Neural crest cell (in vitro differentiated cells): ENCODE measurements at places on chromosomes 13 and 19. TPM values are rescaled to one million over a fixed set of nuclear protein-coding genes. Genes with fewer than 3 reads are reported as not detected.

Gene CRB3
- total RNA-seq: not detected in 2 replicates

GRCh38 chr13:78045916-78046315, 127.3 kb upstream of the EDNRB start:
- peaks cover 5% of the 10 kb centered on the region for H3K4me1 ChIP-seq
- H3K27me3 ChIP-seq: no peaks in the 10 kb centered on the region
- no peak for DNase-seq
- no peaks in the 10 kb centered on the region for H3K36me3 ChIP-seq

GRCh38 chr13:51905787-51906186, 44.0 kb downstream of the CCDC70 start:
- no peaks in the 10 kb centered on the region for H3K36me3 ChIP-seq
- peaks cover 5% of the 10 kb centered on the region for H3K4me1 ChIP-seq
- H3K27me3 ChIP-seq: no peaks in the 10 kb centered on the region
- no peak for DNase-seq
- H3K27ac ChIP-seq: no peak overlapping the region
- H3K4me3 ChIP-seq: no peak overlapping the region

- peaks cover 60% of the 10 kb centered on the region for H3K4me1 ChIP-seq
- peak overlapping the region; percentile 98 for H3K27ac ChIP-seq
- H3K4me3 ChIP-seq: peak overlapping the region; percentile 91
- peak; percentile 11 for DNase-seq
These were observed 1.3 kb downstream of the FARP1 start for GRCh38 chr13:98144027-98144741.

GRCh38 chr13:95236774-95237173, 64.5 kb downstream of the ABCC4 start:
- no peaks in the 10 kb centered on the region for H3K27me3 ChIP-seq
- peak overlapping the region; percentile 68 for H3K27ac ChIP-seq
- peaks cover 8% of the 10 kb centered on the region for H3K36me3 ChIP-seq
- H3K4me1 ChIP-seq: peaks cover 8% of the 10 kb centered on the region
- no peak for DNase-seq

Gene NKG7
- not detected in 2 replicates for total RNA-seq

- H3K36me3 ChIP-seq: peaks cover 31% of the 10 kb centered on the region
- H3K4me1 ChIP-seq: peaks cover 14% of the 10 kb centered on the region
- no peak overlapping the region for H3K27ac ChIP-seq
- DNase-seq: no peak
- H3K27me3 ChIP-seq: no peaks in the 10 kb centered on the region
- H3K4me3 ChIP-seq: no peak overlapping the region
These were observed 7.5 kb downstream of the ZNF320 start for GRCh38 chr19:52889931-52890330.

Gene VAV1
- total RNA-seq: not detected in 2 replicates

GRCh38 chr13:62997038-62997599, 1581.5 kb upstream of the PCDH20 start:
- H3K36me3 ChIP-seq: no peaks in the 10 kb centered on the region
- DNase-seq: no peak
- no peak overlapping the region for H3K27ac ChIP-seq
- H3K4me3 ChIP-seq: no peak overlapping the region

- no peak overlapping the region for H3K27ac ChIP-seq
- no peak overlapping the region for H3K4me3 ChIP-seq
- H3K36me3 ChIP-seq: peaks cover 3% of the 10 kb centered on the region
- H3K4me1 ChIP-seq: peaks cover 65% of the 10 kb centered on the region
- H3K27me3 ChIP-seq: no peaks in the 10 kb centered on the region
- no peak for DNase-seq
These were observed 23.1 kb upstream of the SPRY2 start for GRCh38 chr13:80363890-80364503.

DNA sequence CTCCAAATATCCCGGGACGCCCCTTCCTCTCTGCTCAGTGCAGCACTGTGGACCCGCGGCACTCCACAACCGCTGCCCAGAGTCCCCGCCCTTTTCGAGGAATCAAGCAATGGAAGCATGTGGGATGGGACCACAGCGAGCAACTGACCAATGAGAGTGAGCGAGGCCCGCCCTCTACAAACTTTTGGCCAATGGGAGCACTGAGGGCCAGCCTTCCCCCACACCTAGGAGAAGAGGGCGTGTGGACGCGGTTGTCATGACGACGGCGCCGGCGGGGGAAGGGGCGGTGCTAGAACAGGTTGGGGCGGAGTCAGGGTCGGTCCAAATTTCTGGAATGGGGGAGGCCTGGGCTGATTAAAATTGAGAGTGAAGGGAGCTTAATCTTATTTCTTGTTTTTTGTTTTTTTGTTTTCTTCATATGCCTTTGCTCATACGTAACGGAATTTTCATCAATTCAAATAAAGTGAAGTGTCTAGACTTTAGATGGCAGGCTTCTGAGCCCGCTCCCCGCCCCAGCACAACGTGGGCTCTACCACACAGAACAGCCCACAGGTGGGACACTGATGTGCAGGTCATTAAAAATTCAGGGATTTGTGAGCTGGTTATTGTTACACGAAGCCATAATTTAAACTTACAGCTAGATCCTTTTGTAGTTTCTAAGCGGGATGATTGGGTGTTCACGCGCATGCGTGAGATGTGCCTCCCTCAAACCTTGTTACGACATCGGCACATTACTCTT, at the start of gene DNAAF3:
TSS of gene DNAAF3 (minus strand) at position 84 of the 739 bp plus-strand sequence. CDS start 200 bp downstream, outside the sequence.
- H3K27ac ChIP-seq: peak within 1 kb of the TSS; percentile 95
- H3K4me1 ChIP-seq: peaks cover 11% of the 10 kb centered on the region
- DNase-seq: peak; percentile 99
- H3K27me3 ChIP-seq: peaks cover 60% of the 10 kb centered on the region

- peak overlapping the region; percentile 84 for H3K27ac ChIP-seq
- H3K4me3 ChIP-seq: peak overlapping the region; percentile 93
- peak; percentile 3 for DNase-seq
- peaks cover 31% of the 10 kb centered on the region for H3K4me1 ChIP-seq
These were observed 132.8 kb upstream of the MYO16 start for GRCh38 chr13:108496362-108497210.

DNA sequence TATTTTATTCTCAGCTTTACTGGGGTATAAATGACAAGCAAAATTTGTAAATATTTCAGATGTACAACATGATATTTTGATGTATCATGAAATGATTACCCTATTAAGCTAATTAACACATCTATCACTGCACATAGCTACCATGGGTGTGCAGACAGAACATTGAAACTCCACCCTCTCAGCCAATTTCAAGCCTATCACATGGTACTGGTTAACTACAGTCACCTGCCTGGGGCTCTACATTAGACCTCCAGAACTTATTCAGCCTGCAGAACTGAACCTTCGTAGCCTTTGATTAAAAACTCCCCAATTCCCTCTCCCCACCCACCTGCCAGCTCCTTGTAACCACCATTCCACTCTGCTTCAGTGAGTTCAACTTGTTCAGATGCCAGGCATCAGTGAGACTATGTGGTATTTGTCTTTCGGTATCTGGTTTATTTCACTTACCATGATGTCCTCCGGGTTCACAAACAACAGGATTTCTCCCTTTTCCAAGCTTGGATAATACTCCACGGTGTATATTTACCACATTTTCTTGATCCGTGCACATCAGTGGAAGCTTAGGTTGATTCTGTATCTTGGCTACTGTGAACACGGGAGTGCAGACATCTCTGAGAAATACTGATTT, 19.2 kb downstream of the RAB20 start:
- peaks cover 5% of the 10 kb centered on the region for H3K36me3 ChIP-seq
- no peak for DNase-seq
- no peak overlapping the region for H3K27ac ChIP-seq
- H3K4me3 ChIP-seq: no peak overlapping the region

Gene ZNF729
- not detected in 2 replicates for total RNA-seq

- no peaks in the 10 kb centered on the region for H3K36me3 ChIP-seq
- H3K4me3 ChIP-seq: no peak overlapping the region
- no peak overlapping the region for H3K27ac ChIP-seq
- no peak for DNase-seq
- no peaks in the 10 kb centered on the region for H3K27me3 ChIP-seq
- no peaks in the 10 kb centered on the region for H3K4me1 ChIP-seq
These were observed 351.4 kb downstream of the KCNRG start for GRCh38 chr13:50366488-50367174.

GRCh38 chr13:97761796-97762540, 191.5 kb upstream of the IPO5 start:
- no peak overlapping the region for H3K27ac ChIP-seq
- H3K4me1 ChIP-seq: no peaks in the 10 kb centered on the region
- H3K4me3 ChIP-seq: no peak overlapping the region
- no peaks in the 10 kb centered on the region for H3K36me3 ChIP-seq
- DNase-seq: no peak

GRCh38 chr13:95298169-95298965, 2.9 kb downstream of the ABCC4 start:
- peaks cover 3% of the 10 kb centered on the region for H3K36me3 ChIP-seq
- DNase-seq: no peak

DNA sequence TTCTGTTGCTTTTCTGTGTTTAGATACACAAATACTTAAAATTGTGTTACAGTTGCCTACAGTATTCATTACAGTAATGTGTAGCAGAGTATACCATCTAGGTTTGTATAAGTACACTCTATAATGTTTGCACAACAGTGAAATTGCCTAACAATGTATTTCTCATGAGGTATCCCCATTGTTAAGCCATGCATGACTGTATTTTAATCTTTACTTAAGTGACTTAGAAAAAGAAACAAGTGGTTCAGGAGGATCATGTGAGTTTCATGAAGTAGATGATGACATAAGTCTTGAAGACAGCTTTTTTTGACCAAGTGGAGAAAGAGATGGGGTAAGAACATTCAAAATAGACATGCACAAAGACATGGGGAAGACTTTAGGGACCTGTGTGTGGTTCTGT, 8.4 kb upstream of the KCTD4 start:
- H3K4me1 ChIP-seq: no peaks in the 10 kb centered on the region
- no peak overlapping the region for H3K4me3 ChIP-seq

DNA sequence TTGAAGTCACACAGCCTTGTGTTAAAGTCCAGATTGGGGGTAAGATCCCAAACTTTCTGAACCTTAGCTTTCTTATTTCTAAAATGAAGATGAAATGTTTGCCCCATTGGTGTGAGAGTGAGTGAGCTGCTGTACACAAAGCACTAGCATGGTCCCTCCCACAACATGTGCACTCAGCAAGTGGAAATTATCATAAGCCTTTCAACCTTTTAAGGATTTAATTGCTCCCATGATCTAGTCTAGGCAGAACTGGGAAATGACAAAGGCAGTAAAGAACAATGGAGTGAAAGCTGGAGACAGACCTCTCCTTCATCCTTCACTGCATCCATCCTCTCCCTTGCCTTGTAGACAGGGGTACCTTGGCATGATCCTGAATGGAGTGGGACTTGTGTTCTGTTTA, 76.0 kb upstream of the GPR12 start:
- H3K4me1 ChIP-seq: peaks cover 3% of the 10 kb centered on the region
- DNase-seq: no peak
- H3K4me3 ChIP-seq: no peak overlapping the region
- H3K36me3 ChIP-seq: peaks cover 2% of the 10 kb centered on the region

- no peak overlapping the region for H3K4me3 ChIP-seq
- no peak overlapping the region for H3K27ac ChIP-seq
- no peaks in the 10 kb centered on the region for H3K27me3 ChIP-seq
- no peak for DNase-seq
- no peaks in the 10 kb centered on the region for H3K4me1 ChIP-seq
These were observed 414.1 kb upstream of the SLITRK1 start for GRCh38 chr13:84296401-84296800.

GRCh38 chr13:96546463-96546862, 447.8 kb downstream of the OXGR1 start:
- H3K27me3 ChIP-seq: peaks cover 4% of the 10 kb centered on the region
- DNase-seq: no peak
- H3K27ac ChIP-seq: no peak overlapping the region
- no peaks in the 10 kb centered on the region for H3K36me3 ChIP-seq
- H3K4me3 ChIP-seq: no peak overlapping the region

GRCh38 chr13:110306960-110307766, at the start of the genes COL4A1 and COL4A2:
COL4A1 (minus strand) TSS chr13:110307157; CDS start chr13:110307027, 130 bp downstream.
COL4A2 (plus strand) TSS chr13:110307284; CDS start chr13:110307904, 620 bp downstream.
- peak; percentile 52 for DNase-seq
- no peaks in the 10 kb centered on the region for H3K36me3 ChIP-seq
- H3K4me1 ChIP-seq: peaks cover 32% of the 10 kb centered on the region

Gene ZNF540
- 1.0 and 1.3 TPM in 2 replicates for total RNA-seq

DNA sequence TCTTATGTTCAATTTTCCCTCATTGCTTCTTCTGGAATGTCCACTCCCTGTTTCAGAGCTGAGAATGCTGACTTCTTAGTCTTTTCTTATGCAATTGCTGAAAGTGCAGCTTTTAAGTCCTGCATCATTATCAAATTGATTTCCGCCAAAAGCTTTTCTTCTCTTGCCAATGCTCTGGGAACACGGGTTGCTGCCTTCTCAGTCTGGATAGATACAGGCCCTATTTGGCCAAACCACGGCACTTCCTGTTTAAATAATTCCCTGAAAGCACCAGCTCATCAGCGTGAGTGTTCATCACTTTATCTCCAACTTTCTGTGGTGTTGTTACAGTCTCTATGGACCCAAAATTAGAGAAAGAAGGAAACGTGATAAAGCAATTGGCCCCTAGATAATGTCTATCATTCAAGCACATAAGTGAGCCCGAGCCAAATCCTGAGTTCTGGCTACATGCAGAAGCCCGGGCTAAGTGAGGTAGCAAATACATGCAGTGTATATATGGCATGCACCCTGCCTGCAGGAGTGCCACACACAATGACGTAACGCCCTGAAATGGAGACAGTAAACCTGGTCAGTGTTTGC, 85.7 kb downstream of the CYSLTR2 start:
- no peaks in the 10 kb centered on the region for H3K36me3 ChIP-seq
- H3K27me3 ChIP-seq: no peaks in the 10 kb centered on the region
- H3K4me3 ChIP-seq: no peak overlapping the region
- no peak overlapping the region for H3K27ac ChIP-seq
- DNase-seq: no peak
- no peaks in the 10 kb centered on the region for H3K4me1 ChIP-seq

DNA sequence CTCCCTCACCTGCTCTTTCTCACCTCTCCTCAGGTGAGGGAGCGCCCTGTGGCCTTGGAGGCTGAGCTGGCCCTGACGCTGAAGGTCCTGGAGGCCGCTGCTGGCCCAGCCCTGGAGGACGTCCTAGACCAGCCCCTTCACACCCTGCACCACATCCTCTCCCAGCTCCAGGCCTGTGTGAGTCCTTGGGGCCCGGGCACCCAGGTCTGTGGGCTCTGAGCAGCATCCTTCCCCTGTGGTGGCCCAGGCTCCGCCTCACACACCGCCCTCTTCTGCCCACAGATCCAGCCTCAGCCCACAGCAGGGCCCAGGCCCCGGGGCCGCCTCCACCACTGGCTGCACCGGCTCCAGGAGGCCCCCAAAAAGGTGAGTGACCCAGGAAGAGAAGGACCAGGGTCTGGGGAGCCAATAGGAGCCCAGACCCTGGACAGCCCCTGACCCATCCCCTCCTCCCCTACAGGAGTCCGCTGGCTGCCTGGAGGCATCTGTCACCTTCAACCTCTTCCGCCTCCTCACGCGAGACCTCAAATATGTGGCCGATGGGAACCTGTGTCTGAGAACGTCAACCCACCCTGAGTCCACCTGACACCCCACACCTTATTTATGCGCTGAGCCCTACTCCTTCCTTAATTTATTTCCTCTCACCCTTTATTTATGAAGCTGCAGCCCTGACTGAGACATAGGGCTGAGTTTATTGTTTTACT, 1.9 kb downstream of the IFNL1 start:
- no peak overlapping the region for H3K4me3 ChIP-seq
- DNase-seq: no peak
- no peaks in the 10 kb centered on the region for H3K36me3 ChIP-seq
- no peaks in the 10 kb centered on the region for H3K4me1 ChIP-seq

GRCh38 chr13:110444226-110444653, 117.3 kb downstream of the RAB20 start:
- H3K4me3 ChIP-seq: no peak overlapping the region
- no peak for DNase-seq
- peaks cover 21% of the 10 kb centered on the region for H3K4me1 ChIP-seq
